MM.1S (cell line): ENCODE measurements at places on chromosomes 2 and 18.

DNA sequence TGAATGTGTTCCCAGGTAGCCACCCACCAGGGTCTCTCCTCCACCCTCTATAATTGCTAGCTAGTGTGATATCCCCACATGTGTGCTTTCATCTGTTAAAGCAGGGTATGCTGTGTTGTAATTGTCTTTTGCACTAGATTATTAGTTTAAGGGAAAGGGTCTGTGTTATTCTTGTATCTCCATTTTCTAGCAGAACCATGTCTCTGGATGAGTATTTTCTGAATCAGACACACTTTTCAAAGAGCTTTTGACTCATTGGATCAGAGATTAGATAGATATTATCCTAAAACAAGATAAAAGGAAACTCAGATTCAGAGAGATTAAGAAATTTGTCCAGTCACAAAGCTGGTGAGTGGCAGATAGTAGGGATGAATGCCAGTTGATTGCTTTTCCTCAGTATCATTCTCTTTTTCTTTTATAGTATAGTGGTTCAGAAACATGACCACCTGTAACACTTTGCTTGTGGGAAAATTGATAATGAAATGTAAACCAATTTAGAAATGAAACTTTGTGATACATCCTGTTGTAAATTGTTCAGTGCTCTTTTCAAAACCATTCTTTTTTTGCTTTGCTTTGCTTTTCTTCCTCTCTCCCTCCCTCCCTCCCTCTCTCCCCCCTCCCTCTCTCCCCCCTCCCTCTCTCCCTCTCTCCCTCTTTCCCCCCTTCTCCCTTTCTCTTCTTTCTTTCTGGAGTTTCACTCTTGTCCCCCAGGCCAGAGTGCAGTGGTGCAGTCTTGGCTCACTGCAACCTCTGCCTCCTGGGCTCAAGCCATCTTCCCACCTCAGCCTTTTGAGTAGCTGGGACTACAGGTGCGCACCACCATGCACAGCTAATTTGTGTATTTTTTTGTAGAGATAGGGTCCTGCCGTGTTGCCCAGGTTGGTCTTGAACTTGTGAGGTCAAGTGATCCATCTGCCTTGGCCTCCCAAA is 7.4 kb downstream of the MIB1 start:
- DNase-seq, result peak; percentile 35

- no peak for DNase-seq
These were observed 65.7 kb downstream of the PXDN start for GRCh38 chr2:1678609-1679008.

DNA sequence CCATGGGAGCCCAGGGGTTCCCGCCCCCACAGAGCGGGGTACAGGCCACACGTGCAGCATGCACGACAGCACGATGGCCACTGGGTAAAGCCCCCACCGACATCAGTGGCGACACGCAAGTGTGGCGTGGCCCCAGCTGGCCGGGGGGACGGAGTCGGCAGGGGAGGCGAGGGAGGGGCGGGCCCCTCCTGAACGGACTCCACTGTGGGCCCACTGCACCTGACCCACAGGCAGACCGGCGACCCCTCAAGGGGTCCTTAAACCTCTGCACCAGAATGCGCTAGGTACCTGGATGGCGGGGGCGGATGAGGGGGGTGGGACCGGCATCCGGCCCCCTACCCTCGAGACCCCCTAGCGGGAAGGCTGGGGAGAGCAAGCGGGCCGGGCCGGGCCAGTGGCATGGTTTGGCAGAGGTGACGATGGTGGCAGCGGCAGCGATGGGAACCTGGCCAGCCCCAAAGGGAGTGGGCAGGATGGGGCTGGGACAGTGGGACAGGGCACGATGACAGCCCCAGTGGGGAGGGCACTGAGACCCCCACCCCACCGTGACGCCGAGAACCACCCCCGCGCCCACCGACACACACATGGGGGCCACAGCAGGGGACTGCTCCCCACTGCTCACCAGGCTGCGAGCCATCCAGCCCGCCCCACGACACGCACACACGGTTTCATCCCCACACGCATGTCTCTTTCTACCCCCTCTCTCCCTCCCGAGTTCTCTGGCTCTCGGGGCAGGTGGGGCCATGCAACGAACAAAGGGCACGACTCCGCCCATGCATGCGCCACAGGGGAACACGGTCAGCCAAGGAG is 91.9 kb upstream of the ANKRD30BL start:
- no peak for DNase-seq

- no peak for DNase-seq
These were observed 110.5 kb upstream of the LYPD6 start for GRCh38 chr2:149219856-149220255.

DNA sequence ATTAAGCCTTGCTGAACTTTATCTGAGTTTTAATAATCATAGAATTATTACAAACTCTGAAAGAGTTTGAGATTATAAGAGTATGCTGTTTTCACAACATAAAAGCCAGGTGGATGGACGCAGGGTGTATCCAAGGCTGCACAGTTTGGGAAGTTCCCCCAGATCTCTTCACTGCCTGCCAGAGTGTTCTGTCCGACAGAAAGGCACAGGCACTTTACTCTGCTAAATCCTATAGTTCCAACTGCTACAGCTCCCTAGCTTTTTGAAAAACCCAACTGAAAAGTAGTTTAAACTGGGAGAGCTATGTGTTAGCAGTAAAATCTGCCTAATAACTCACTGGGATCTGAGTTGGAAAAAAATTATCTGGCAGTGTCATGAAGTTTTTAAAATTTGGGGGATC is 38.0 kb downstream of the MFSD6 start:
- DNase-seq, result no peak

DNA sequence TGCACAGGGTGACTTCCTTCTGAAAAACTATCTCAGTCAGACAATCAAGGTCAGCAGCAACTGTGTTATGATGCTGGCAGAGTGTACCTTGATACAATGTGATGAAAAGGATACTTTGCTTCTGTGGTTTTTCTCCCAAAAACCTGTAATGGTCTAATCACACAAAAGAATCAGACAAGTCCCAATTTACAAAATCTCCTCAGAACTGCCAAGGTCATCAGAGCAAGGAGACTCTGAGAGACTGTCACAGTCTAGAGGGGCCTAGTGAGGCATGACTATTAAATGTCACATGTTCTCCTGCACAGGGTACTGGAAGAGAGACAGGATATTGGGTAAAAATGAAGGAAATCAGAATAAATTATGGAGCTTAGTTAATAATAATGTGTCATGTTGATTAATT is 185.4 kb downstream of the ST6GAL2 start:
- no peak for DNase-seq

DNA sequence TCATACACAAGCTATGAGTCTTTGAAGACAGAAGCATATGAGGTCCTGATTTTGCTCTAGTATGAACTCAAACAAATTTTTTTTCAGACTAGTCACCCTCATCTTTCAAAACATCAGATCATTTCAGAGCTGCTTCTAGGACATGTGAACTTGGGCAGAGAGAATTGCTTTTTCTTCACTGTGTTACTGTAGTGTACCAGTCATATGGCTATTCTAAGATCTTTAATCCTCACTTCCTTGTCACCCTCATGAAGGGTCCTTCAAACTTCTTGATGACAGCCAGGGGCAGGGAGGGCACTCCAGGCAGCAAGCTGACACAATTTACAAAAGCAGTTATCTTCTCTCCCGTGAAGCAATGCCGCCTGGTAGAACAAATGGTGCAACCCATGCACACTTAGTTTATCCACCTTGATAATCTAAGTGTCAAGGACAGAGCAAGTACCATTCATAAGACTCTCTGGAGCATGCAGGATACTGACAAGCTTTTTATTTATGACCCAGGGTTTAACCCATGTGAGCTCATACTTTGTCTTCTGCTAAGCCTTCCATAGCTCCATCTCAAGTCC is 200.6 kb downstream of the DPP10 start:
- DNase-seq, result no peak

GRCh38 chr2:65159261-65159660 is 29.4 kb upstream of the RAB1A start:
- no peak for DNase-seq

DNA sequence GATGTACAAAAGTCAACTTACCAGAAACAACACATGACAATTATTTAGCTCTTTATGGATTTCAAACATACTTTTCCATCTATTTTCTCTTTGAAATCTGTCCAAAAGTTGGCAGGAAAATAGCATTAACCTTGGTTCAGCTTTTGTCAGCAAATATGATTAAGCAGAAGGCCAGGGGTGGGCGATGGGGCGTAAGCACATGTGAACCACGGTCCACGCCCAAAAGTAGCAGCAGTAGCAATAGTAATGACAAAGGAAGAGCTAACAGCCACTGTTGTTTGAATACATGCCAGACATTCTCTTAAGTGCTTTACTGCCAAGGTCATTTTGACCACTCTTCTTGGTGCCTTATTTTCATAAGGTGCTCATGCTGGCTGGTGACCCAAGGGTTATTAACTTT is 73.5 kb downstream of the ANTXR1 start:
- DNase-seq, result no peak

DNA sequence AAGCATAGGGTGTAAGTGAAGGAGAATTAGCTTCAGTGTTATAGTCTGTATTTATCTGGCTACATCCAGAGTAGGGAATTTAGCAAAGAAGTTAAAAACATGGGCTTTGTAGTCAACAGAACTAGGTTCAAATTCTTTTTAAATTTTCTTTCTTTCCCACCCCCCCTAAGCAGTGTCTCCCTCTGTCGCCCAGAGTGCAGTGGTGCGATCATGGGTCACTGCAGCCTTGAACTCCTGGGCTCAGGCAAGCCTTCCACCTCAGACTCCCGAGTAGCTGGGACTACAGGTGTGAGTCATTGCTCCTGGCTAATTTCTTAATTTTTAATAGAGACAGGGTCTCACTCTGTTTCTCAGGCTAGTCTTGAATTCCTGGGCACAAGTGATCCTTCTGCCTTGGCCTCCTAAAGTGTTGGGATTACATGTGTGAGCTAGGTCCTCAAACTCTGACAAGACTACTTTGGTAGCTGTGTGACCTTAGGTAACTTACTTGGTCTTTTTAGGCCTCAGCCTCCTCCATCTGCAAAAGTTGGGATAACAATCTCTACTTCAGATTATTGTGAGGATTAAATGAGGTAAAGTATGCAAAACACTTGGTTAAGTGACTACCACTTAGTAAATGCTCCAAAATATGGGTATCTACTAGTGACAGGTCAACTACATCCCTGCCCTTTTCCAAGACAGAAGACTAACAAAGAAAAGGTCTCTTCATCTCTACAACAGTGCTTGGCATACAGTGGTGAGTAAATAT is 17.8 kb downstream of the DOK1 start:
- no peak for DNase-seq

- no peak for DNase-seq
These were observed 89.5 kb downstream of the ACKR3 start for GRCh38 chr2:236658974-236659757.

DNA sequence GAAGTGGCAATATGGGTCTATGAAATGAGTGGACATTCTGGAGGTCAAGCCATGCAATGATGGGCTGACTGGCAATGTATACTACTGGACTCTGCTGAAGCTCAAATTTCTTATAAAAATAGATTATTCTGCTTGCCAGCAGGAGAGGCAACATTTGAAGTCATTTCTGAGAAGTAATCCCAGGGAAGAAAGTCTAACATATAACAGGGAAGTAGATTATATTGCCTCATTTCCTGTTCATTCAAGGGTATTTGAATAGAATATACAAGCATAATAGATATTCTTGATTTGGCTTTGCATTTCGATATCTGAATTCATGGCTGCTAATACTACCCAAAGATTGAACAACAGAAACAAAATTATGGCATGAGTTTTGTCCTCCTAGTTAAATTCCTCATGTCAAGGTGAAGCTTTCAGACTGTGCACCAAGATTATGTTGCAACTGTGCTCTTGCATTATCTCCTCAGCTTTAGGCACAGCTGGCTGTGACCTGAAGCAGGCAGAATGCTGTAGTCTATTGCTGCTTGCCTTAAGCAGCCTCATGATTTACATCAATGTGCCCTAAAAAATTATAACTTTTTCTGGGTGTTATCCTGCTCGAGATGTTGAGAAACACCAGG is 13.3 kb upstream of the TMX3 start:
- no peak for DNase-seq

DNA sequence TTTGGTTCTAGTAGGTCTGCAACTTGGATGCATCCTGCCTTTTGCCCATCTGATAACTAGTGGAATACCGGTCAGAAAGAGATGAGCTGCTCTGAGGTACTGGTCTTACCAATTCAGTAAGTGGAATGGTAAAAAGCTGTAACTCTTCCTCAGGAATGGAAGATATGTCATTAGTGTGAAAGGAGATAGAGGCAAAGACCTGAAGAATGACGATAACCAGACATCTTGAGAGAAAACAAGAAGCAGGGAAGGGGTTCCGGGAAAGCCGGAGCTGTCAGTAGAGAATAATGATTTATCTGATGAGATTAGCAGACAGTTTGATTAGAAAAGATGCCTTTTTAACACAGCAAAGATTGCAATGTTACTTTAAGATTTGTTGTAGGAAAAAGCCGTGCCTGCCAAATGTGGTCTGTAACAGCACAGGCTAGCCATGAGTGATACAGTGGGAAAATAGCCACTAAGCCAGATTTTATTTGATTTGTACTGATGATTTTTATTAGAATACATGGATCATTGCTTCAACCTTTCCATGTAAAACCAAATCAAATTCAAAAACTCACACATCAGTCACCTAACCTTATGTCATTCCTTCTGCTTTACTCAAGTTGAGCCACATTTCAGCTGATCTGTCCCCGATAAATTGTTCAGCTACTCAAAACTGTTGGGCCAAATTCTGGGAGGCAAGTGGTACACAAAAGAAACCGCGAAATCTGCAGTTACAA is 110.0 kb downstream of the TCF4 start:
- no peak for DNase-seq

GRCh38 chr2:16948053-16948452 is 282.4 kb upstream of the CYRIA start:
- no peak for DNase-seq

GRCh38 chr2:36949845-36950244 is 16.5 kb downstream of the STRN start:
- DNase-seq, result no peak

GRCh38 chr2:19021721-19022120 is 336.7 kb downstream of the OSR1 start:
- DNase-seq, result no peak

DNA sequence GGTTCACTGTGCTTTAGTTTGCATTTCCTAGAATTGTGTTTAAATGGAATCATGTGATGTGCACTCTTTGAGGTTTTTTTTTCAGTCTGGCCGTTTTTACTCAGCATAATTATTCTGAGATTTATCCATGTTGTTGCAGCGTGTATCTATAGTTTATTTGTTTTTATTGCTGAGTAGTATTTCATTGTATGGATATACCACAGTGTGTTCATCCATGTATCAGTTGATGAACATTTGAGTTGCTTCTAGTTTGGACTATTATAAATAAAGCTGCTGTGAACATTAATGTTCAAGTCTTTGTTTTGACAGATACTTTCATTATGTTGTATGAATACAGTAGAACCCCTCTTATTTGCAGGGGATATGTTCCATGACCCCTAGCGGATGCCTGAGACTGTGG is 39.1 kb downstream of the TRAF3IP1 start:
- no peak for DNase-seq

GRCh38 chr2:56889738-56890137 is 705.9 kb downstream of the CCDC85A start:
- DNase-seq, result no peak

GRCh38 chr2:171894612-171894947 is 536 bp upstream of the SLC25A12 start:
- DNase-seq, result no peak

GRCh38 chr2:223725986-223726970 is 111.1 kb downstream of the AP1S3 start:
- no peak for DNase-seq
